ENCODE measurements at places on chromosomes 13 and 19. TPM values are rescaled to one million over a fixed set of nuclear protein-coding genes. Genes with fewer than 3 reads are reported as not detected.

The KRTDAP gene
- not detected for total RNA-seq

The PRTN3 gene
- total RNA-seq: not detected

The SIGLEC8 gene
- total RNA-seq: not detected

The SHANK1 gene
- total RNA-seq: 14.0 TPM

The FAAP24 gene
- total RNA-seq: 2.9 TPM

The CACNG7 gene
- not detected for total RNA-seq

The DAND5 gene
- total RNA-seq: 0.65 TPM

The TRAPPC2B gene
- total RNA-seq: 10.9 TPM

The PTOV1 gene
- total RNA-seq: 56.5 TPM

The FFAR2 gene
- total RNA-seq: not detected

The ZNF536 gene
- total RNA-seq: 1.1 TPM

The ZNF850 gene
- total RNA-seq: 1.3 TPM

The ANKRD24 gene
- total RNA-seq: 0.49 TPM

The PROZ gene
- total RNA-seq: not detected

The ZNF625 gene
- total RNA-seq: 9.4 TPM

The ACER1 gene
- not detected for total RNA-seq

The IGSF23 gene
- total RNA-seq: not detected

The RFPL4A gene
- total RNA-seq: not detected

The VSTM1 gene
- total RNA-seq: not detected

The ZSCAN4 gene
- not detected for total RNA-seq

The MCEMP1 gene
- total RNA-seq: not detected

The C5AR1 gene
- 0.49 TPM for total RNA-seq

The APOC4 gene
- not detected for total RNA-seq

The SIGLEC7 gene
- not detected for total RNA-seq

The ZNF155 gene
- 8.0 TPM for total RNA-seq

The RAB3A gene
- 1.6 TPM for total RNA-seq

The CYP2A6 gene
- total RNA-seq: not detected

The SDHAF1 gene
- 9.9 TPM for total RNA-seq

The UBE2L5 gene
- total RNA-seq: 0.85 TPM

The TTC9B gene
- total RNA-seq: not detected

The CALR3 gene
- not detected for total RNA-seq

The POU4F1 gene
- total RNA-seq: not detected

The SIGLEC6 gene
- total RNA-seq: not detected

The DACH1 gene
- not detected for total RNA-seq

The PSPN gene
- total RNA-seq: 2.9 TPM

The ANGPTL8 gene
- not detected for total RNA-seq

The DCLK1 gene
- 21.1 TPM for total RNA-seq

The PKN1 gene
- 122 TPM for total RNA-seq

The ATP1A3 gene
- total RNA-seq: not detected

The TSC22D1 gene
- total RNA-seq: 96.1 TPM

The CEACAM8 gene
- not detected for total RNA-seq

The HCN2 gene
- total RNA-seq: 2.4 TPM

The JAK3 gene
- 5.6 TPM for total RNA-seq

The TPTE2 gene
- total RNA-seq: not detected

The BLOC1S3 gene
- 7.6 TPM for total RNA-seq

The ZNF177 gene
- total RNA-seq: 1.5 TPM

The CTXN1 gene
- total RNA-seq: 1.9 TPM

The MRPL54 gene
- total RNA-seq: 38.6 TPM

The CYP2B6 gene
- not detected for total RNA-seq

The APOE gene
- total RNA-seq: 2.3 TPM

The CGB8 gene
- total RNA-seq: not detected

Measured in hair follicle dermal papilla cell (primary cell).